Regular cardiac myocyte (primary cell): ENCODE measurements at places on chromosomes 6 and 20. TPM values are rescaled to one million over a fixed set of nuclear protein-coding genes. Genes with fewer than 3 reads are reported as not detected.

PMEPA1 gene
- 1.5 and 4.8 TPM in 2 replicates for total RNA-seq

RFX6 gene
- total RNA-seq = not detected in 2 replicates

NKX2-2 gene
- not detected in 2 replicates for total RNA-seq

RNF144B gene
- 1.7 and 5.9 TPM in 2 replicates for total RNA-seq

HSPA12B gene
- total RNA-seq = 0.28 TPM in 1 of 2 replicates, not detected in the other

DDX43 gene
- 0.56 and 1.2 TPM in 2 replicates for total RNA-seq

SRSF12 gene
- total RNA-seq = under 0.01 and 0.28 TPM in 2 replicates

ANKRD66 gene
- not detected in 2 replicates for total RNA-seq

FILIP1 gene
- 0.58 and 2.5 TPM in 2 replicates for total RNA-seq

TRIM40 gene
- total RNA-seq = not detected in 2 replicates

GPX5 gene
- not detected in 2 replicates for total RNA-seq

IRF4 gene
- total RNA-seq = 0.19 and 0.28 TPM in 2 replicates

CDSN gene
- total RNA-seq = under 0.01 TPM in 1 of 2 replicates, not detected in the other

GID8 gene
- total RNA-seq = 37.4 and 43.1 TPM in 2 replicates

SNRNP48 gene
- 12.4 and 13.0 TPM in 2 replicates for total RNA-seq

SUMO4 gene
- 0.58 and 1.1 TPM in 2 replicates for total RNA-seq

ABHD16B gene
- total RNA-seq = not detected in 2 replicates

C20orf202 gene
- not detected in 2 replicates for total RNA-seq

ADISSP gene
- 11.3 and 30.1 TPM in 2 replicates for total RNA-seq

C20orf204 gene
- 0.77 and 0.85 TPM in 2 replicates for total RNA-seq

PDYN gene
- not detected in 2 replicates for total RNA-seq

HACE1 gene
- 14.4 and 21.4 TPM in 2 replicates for total RNA-seq

SYS1 gene
- 26.8 and 29.9 TPM in 2 replicates for total RNA-seq

PRDM13 gene
- total RNA-seq = not detected in 2 replicates

TRERF1 gene
- total RNA-seq = 2.0 and 2.9 TPM in 2 replicates

DLGAP4 gene
- total RNA-seq = 14.6 and 16.9 TPM in 2 replicates

MRPL14 gene
- 49.9 and 59.2 TPM in 2 replicates for total RNA-seq

MYH7B gene
- total RNA-seq = under 0.01 TPM in 1 of 2 replicates, not detected in the other

PLEKHG1 gene
- 0.56 and 1.5 TPM in 2 replicates for total RNA-seq

SLC35D3 gene
- total RNA-seq = under 0.01 TPM in 1 of 2 replicates, not detected in the other

LY6G6D gene
- total RNA-seq = not detected in 2 replicates

RIPPLY2 gene
- total RNA-seq = not detected in 2 replicates

ILRUN gene
- 34.1 and 39.9 TPM in 2 replicates for total RNA-seq

SEC23B gene
- 47.4 and 75.2 TPM in 2 replicates for total RNA-seq

FOXF2 gene
- 0.28 and 0.58 TPM in 2 replicates for total RNA-seq

POU5F1 gene
- total RNA-seq = 0.38 and 3.4 TPM in 2 replicates

SAMD10 gene
- total RNA-seq = 0.38 and 0.56 TPM in 2 replicates

IL17F gene
- total RNA-seq = not detected in 2 replicates

KAT14 gene
- total RNA-seq = 11.5 and 11.8 TPM in 2 replicates

MOG gene
- total RNA-seq = not detected in 2 replicates

RUNX2 gene
- total RNA-seq = 0.77 and 1.7 TPM in 2 replicates

RIOK1 gene
- total RNA-seq = 15.2 and 27.8 TPM in 2 replicates

DNMT3B gene
- total RNA-seq = 2.0 and 2.1 TPM in 2 replicates

FAM209B gene
- not detected in 2 replicates for total RNA-seq

HLA-DRB5 gene
- 0.28 TPM in 1 of 2 replicates, not detected in the other for total RNA-seq

CLIC1 gene
- 711 and 1,283 TPM in 2 replicates for total RNA-seq

TAP2 gene
- 10.4 and 22.6 TPM in 2 replicates for total RNA-seq

CENPW gene
- total RNA-seq = 3.7 and 21.3 TPM in 2 replicates

CD40 gene
- 5.8 and 14.9 TPM in 2 replicates for total RNA-seq

ORC3 gene
- 27.4 and 29.0 TPM in 2 replicates for total RNA-seq

WFDC10B gene
- not detected in 2 replicates for total RNA-seq

POPDC3 gene
- total RNA-seq = 5.8 and 11.3 TPM in 2 replicates

GRIK2 gene
- total RNA-seq = 0.38 and 1.1 TPM in 2 replicates
